ENCODE measurements at places on chromosomes 1 and 21.
A peak's percentile ranks its signal among the peaks of the same experiment; 100 is the strongest.

DNA sequence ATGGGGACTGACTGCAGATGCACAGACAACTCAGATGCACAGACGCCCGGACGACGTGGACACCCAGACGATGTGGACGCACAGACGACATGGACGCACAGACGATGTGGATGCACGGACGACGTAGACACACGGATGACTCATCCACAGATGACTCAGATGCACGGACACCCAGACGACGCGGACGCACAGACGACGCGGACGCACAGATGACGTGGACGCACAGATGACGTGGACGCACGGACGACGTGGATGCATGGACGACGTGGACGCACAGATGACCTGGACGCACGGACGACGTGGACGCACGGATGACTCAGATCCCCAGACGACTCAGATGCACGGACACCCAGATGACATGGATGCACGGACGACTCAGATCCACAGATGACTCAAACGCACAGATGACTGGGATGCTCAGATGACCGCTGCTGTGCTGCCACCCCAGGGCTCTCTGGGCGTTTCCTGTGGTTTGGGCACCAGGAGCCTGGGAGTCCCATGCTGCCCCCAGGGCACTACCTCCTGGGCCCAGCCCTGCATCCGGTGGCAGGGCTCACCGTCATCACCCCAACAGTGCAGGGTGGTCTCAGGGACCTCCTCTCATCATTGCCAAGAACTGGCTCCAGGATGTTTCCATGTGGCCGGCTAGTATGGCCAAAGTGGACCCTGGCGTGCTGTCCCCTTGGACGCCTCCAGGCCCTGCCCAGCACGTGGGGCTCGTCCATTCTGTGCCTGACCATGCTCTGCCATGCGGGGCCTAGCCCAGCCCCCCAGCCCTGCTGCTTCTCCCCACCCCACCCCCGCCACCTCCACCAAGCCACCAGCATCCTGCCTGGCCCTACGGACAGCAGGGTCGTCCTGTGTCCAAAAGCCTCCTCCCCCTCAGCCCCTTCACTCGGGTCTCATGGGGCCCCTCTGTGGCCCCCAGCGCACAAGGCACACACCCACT lies 14.0 kb downstream of the FAAP20 start:
- DNase-seq, result peak; percentile 35

DNA sequence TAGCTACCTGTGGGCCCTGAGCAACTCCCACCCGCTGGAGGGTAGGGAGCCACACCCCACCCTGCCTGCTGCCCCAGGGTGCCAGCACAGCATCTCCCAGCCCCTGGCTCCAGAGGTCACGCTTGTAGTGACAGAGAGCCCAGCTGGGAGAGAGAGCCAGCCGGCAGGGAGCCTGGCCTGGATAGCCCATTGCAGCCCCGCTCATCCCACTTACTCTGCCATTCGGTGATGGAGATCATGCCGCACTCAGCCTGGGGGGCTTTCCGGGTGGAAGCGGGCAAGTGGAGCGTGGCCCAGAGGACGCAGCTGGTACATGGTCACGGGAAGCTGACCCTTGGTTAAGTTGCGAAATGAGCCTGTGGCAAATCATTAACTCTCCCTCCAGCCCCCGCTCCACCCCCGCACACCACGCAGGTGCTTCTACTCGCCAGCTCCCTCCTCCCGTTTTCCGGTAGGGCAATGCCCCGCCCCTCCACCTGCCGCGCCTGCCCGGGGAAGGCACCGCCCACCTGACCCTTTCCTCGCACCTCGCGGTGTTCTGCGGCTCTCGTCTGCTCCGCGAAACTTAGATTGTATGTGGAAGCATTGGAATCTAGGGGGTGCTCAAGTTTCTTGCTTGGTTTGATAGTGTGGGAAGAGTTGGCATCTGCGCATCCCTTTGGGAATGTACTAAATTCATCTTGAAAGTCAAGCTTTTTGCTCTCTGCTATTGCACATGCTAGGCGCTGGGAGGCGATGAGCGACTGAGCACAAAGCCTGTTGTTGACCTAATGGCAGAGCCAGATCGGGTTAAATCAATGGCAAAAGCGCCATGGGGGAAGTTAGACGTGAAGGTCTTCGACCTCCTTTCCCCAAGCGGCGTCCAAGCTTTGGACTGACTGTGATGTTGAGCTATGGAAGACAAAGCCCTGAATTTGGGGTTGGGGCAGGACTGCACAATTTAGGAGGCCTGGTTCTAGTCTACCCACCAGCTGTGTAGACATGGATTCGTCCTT lies at the start of gene GOLT1A:
GOLT1A (minus strand) TSS at position 321 of the 995 bp plus-strand sequence; CDS start at position 239, 82 bp downstream.
- DNase-seq, result peak; percentile 72

DNA sequence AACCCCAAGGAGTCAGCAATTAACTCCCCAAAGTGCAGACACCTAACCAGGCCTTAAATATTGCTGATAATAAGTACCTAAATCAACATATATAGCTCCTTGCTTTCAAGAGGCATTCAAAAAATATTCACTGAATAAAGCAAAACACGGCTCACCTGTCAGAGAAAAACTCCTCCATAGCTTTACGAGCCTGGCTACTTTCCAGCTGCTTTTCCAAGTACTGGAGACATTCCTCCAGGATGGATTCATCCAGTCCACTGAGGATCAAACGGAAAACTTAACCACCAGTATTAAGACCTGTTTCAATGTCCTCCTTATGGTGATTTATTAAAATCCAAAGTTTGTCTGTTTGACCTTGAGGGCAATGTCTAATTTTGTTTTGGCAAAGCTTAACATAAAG lies 44.6 kb downstream of the UBR4 start:
- peak; percentile 2 for DNase-seq

DNA sequence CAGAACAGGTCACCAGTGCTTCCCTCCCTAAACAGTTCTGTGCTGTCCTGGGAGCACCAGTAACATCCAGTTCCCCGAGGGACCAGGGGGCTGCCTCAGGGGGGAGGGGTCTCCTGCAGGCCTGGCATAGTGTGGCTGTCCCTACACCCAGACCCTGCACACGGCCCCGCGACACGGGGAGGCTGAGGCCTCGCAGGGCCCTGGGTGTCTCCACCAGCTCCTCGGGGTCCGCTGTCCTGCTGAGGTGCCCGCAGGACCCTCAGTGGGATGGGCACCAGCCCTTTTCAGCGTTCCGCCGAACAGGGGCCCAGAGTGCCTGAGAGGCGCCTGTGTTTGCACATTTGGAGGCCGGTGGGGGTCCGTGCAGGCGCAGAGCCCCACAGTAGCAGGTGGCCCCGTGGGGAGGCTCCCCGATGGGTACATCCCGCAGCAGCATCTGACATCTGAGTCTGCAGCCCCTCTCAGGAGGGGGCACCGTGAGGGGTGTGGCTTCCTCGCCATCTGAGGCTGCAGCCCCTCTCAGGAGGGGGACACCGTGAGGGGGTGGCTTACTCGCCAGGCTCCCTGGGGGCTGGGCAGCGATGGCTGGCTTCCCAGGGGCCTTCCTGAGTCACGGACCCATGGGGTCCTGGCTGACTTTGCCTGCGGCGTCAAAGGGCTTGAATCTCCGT lies 18.5 kb upstream of the C1orf159 start:
- DNase-seq, result no peak

DNA sequence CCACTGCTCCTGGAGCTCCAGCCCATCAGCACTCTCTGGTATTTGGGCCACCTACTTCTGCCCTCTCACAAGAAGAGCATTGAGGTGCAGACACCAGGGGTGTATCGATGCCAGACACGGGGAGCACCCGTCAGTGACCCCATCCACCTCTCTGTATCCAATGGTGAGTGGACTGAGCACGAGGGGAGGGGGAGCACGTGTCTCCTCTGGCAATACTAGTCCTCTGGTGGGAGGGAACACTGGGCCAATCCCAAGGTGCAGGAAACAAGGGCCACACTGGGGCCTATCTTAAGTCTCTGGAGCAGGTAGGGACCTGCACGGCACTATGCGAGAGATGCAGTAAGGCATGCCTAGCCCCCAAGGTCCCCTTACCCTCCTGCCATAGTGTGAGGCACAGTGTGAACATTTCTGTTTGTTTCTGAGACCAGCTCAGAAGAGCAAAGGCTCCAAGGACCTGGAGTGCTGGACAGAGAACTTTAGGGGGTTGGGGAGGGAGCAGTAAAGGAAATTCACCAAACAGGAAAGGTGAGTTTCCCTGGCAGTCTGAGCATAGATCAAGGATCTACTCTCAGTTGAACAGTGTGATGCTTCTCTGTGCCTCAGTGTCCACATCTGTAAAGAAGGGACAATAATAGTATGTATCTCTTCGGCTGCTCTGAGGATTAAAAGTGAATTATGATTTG lies 2.3 kb downstream of the FCRLB start:
- DNase-seq, result no peak

GRCh38 chr1:69639159-69639558 lies 71.4 kb downstream of the LRRC7 start:
- DNase-seq, result no peak

DNA sequence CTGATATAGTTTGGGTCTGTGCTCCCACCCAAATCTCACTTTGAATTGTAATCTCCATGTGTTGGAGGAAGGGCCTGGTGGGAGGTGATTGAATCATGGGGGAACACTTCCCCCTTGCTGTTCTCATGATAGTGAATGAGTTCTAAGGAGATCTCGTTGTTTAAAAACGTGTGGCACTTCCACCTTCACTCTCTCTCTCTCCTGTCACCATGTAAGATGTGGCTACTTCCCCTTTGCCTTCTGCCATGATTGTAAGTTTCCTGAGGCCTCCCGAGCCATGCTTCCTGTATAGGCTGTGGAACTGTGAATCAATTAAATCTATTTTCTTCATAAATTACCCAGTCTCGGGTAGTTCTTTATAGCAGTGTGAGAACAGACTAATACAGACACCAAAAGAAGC lies 40.4 kb downstream of the FRRS1 start:
- DNase-seq, result no peak

- DNase-seq, result no peak
These were observed 59.9 kb downstream of the LDLRAD2 start for GRCh38 chr1:21871943-21872342.

DNA sequence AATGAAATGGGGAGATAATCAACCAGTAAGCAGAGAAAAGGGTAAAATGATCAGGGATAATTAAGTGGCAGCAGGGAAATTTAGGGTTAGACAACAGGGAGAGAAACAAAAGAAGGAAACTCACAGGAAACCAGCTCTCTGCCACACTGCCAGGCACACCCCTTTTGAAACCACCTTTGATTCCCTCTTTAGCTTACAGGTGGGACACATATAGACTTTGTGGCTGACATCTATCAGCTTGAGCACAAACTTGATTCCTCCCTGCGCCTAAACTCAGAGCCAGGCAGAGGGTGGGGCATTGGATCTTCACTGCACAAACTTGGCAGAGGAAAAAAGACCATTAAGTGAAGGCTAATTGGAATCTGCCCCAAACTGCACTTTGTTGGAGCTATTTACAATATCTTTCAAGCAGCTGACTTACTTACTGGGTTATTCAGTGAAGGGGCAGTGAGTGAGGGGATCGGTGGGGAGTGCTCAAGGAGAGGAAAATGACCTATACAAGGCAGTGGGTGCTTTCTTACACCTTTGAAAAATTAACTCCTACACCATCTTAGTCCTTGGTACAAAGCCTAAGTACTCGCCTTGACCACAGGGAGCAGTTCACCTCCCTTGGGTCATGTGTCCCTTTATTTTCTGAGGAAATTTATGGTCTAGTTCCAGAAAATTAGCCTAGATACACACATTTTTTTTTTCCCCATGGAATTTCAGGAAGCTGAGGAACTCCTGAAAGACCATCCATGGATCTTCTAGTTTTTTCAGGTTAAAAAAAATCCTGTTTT lies 60.2 kb downstream of the PBX1 start:
- no peak for DNase-seq

- DNase-seq, result no peak
These were observed 44.8 kb downstream of the PCNT start for GRCh38 chr21:46368533-46369285.

DNA sequence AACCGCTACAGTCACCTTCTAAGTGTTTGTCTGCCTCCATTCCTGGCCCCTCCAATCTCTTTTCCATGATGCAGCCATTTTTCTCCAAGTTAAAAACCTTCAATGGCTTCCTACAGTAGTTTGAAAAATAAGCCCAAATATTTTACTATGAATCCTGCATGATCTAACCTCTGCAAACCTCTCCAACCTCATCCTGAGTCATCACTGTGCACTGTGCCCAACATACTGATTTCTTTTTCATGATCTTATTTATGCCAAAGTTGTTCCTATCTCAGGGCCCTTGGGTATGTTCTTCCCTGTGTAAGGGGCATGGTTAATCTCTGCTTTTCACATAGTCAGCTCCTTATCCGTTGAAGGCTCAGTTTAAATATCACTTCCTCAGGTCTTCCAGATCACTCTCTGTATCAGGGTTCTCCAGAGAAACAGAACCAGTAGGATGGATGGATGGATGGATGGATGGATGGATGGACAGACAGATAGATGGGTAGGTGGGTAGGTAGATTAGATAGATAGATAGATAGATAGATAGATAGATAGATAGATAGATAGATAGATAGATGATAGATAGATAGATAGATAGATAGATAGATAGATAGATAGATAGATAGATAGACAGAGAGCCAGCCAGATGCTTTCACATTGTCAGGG lies 18.1 kb upstream of the PTPN14 start:
- peak; percentile 74 for DNase-seq

- DNase-seq, result no peak
These were observed 116.6 kb downstream of the HS2ST1 start for GRCh38 chr1:87030740-87031690.

GRCh38 chr21:34688145-34688544 lies 19.4 kb downstream of the CLIC6 start:
- no peak for DNase-seq

GRCh38 chr1:158809256-158809655 lies 21.9 kb upstream of the MNDA start:
- DNase-seq, result no peak

DNA sequence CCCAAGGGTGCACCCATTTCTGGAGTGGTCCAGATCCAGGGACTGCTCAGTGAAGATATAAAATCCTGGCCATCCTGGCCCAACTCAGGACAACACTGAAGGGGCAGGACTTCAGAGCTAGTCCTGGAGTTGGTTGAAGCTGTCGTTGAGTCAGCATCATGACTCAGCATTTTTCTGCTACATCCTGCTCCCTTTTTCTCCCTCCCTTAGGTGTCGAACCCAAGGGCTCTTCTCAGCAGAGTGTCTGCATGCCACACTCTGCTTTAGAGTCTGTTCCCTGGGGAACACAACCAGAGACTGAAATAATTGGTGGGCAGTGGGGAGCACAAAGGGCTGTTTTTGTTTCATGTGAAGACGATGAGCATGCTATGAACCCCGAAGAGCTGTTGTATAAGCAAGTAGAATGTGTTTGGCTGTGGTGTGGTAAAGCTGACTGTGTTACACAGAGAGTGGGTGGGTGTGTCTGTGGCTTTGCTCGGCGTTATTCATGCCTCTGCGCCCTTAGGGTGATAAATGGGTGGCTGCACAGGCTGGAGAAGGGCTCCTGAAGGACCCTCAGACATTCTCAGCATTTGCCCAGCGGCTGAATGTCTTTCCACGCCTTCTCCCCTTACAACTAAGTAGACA lies 167.2 kb downstream of the CYYR1 start:
- peak; percentile 80 for DNase-seq

GRCh38 chr1:234656944-234657654 lies 47.1 kb upstream of the IRF2BP2 start:
- DNase-seq, result peak; percentile 100

DNA sequence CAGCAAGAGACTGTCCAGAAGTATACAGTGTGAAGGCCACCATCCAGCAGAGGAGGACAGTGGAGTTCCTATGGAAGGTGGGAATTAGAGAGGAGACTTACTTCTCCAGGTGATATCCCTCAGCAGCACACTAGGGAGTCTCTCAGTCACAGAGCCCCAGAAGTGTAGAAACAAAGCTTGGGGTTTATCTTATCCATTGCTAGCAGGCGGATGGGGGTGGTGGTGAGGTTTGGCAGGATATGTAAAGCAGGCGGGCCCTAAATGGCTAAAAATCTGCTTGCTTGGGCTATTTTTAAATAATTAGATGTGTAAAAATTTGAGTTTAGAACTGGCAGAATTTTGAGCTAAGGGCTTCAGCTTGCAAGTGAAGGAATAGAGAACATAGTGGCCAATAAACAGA lies 50.1 kb upstream of the RGS18 start:
- no peak for DNase-seq

Data from HCEC 1CT (cell line).